ENCODE measurements at places on chromosomes 6 and 20. TPM values are rescaled to one million over a fixed set of nuclear protein-coding genes. Genes with fewer than 3 reads are reported as not detected.

SMLR1 gene
- not detected for total RNA-seq

VWA7 gene
- total RNA-seq, result 0.12 TPM

C6orf141 gene
- total RNA-seq, result 2.0 TPM

IRF4 gene
- 7.4 TPM for total RNA-seq

ARG1 gene
- total RNA-seq, result not detected

FLRT3 gene
- total RNA-seq, result 0.96 TPM

PPP1R3G gene
- total RNA-seq, result 6.5 TPM

TMEM200A gene
- total RNA-seq, result 1.3 TPM

PRPH2 gene
- total RNA-seq, result 0.31 TPM

ADGRF1 gene
- total RNA-seq, result not detected

PACSIN1 gene
- 1.2 TPM for total RNA-seq

BHLHE23 gene
- total RNA-seq, result not detected

HRH3 gene
- total RNA-seq, result not detected

RNF182 gene
- not detected for total RNA-seq

NMBR gene
- not detected for total RNA-seq

PNPLA1 gene
- not detected for total RNA-seq

HLA-G gene
- not detected for total RNA-seq

ZMYND8 gene
- total RNA-seq, result 78.9 TPM

TAGAP gene
- 4.3 TPM for total RNA-seq

VSTM2L gene
- total RNA-seq, result 8.5 TPM

PGC gene
- not detected for total RNA-seq

TRIM15 gene
- total RNA-seq, result not detected

CGA gene
- total RNA-seq, result not detected

NTSR1 gene
- total RNA-seq, result 0.85 TPM
